ENCODE measurements at places on chromosomes 2 and 18.

GRCh38 chr2:37711831-37712230 lies 40.4 kb upstream of the CDC42EP3 start:
- DNase-seq: no peak

- no peak for DNase-seq
Observed at GRCh38 chr2:69505710-69506109, 68.5 kb upstream of the NFU1 start.

DNA sequence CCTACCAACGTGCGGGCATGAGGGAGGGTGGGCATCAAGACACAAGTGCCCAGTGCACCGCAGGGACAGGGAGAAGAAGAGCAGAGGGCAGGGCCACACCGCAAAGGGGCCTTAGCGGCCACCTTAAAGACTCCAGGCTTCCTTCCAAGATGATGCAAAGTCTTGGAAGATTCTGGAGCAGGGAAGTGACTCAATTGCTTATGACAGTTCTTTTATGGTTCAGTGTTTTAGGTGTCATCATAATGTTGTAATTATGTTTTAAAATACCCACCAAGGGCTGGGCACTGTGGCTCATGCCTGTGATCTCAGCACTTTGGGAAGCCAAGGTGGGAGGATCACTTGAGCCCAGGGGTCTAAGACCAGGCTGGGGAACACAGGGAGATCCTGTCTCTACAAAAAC lies 44.5 kb upstream of the SEMA4C start:
- DNase-seq: no peak

GRCh38 chr2:132441051-132441450 lies 24.4 kb downstream of the GPR39 start:
- DNase-seq: no peak

- no peak for DNase-seq
Observed at GRCh38 chr2:10285556-10286198, 17.0 kb upstream of the HPCAL1 start.

DNA sequence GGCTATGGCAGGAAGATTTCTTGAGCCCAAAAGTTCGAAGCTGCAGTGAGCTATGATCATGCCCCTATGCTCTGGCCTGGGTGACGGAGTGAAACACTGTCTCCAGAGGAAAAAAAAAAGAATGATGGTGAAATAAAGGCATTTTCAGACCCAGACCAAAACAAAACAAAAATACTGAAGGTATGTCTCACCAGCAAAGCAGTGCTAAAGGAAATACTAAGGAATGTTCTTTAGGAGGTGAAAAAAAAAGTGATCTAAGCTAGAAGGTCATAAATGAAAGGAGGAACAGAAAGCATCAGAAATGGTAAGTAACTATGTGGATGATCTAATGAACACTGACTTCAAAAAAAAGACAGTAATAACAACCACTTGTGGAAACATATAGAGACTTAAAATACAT lies 18.7 kb downstream of the SS18 start:
- no peak for DNase-seq

GRCh38 chr18:75727456-75727855 lies 300.0 kb upstream of the SMIM21 start:
- DNase-seq: no peak

- peak; percentile 42 for DNase-seq
Observed at GRCh38 chr2:43426305-43427031, 169.4 kb downstream of the THADA start.

GRCh38 chr2:66171530-66171929 lies 263.4 kb upstream of the MEIS1 start:
- DNase-seq: no peak

DNA sequence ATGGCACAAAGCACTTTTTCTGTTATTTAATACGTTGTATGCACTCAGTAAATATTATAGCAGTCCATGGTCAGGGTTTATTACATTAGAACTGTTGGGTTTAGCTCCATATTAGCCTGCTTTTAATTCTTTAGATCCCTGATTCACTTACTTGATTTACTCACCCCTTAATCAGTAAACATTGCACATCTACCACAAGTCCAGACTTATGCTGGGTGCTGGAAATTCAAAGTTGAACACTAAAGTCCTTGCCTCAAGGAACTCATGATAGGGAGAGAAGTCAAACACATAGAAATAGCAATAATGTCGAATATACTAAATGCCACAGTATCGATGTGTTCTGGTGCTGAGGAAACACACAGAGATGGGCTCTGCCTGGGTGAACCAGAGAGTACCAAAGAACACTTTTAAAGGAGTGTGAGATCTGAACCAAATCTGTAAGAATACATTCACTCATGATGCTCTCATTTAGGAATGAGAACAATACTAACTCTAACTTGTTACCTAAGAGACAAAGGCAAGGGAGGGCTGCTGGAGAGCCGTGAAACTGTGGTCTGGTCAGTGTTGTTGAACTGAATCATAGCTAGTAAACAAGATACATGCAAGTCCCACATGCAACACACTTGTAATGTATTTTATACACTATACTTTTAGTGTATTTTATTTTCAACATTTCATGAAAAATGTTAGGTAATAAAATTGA lies 4.9 kb downstream of the STAT4 start:
- DNase-seq: no peak

GRCh38 chr2:7513834-7514233 lies 596.6 kb downstream of the RNF144A start:
- no peak for DNase-seq

- DNase-seq: no peak
Observed at GRCh38 chr18:76373297-76373696, 121.7 kb downstream of the ZNF516 start.

GRCh38 chr18:9226463-9226862 lies 89.9 kb downstream of the ANKRD12 start:
- DNase-seq: no peak

GRCh38 chr18:4181086-4181485 lies 274.0 kb downstream of the DLGAP1 start:
- no peak for DNase-seq

- no peak for DNase-seq
Observed at GRCh38 chr2:207969249-207969648, 56.1 kb downstream of the PLEKHM3 start.

GRCh38 chr18:3454365-3455089 lies 4.6 kb downstream of the TGIF1 start:
- no peak for DNase-seq

DNA sequence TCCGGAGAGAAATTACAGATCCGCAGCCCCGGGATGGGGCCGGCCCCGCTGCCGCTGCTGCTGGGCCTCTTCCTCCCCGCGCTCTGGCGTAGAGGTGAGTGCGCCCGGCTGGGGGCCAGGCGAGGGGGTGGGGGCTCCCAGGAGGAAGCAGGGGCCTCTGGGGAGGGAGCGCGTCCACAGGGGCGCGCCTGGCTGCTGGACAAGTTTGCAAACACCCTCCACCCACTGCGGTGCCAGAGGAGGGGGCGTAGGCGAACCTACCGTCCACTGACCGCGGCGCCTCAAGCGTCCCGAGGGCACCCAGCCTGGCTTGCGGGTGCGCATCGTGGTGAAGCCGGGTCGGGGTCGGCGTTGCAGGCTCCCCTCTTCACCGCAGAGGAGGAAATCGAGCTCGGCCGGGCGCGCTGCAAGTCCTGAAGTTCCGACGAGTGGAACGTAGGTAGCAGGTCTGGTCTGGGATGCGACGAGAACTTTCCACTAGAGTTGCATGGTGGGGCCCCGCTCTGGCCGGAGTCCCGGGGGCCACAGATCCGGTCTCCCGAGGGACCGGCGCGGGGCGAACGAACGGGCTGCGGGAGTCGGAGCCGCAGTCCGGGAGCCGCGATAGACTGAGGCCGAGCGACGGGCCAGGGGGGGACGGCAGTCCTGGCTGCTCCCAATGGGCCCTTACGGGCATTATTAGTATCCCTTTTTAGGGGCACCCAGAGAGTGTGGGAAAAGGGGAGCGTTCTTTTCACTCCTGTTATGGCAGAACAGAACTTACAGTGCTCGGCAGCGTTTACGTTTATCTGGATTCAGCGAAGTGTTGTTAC lies 502 bp downstream of the MERTK start:
- DNase-seq: no peak

DNA sequence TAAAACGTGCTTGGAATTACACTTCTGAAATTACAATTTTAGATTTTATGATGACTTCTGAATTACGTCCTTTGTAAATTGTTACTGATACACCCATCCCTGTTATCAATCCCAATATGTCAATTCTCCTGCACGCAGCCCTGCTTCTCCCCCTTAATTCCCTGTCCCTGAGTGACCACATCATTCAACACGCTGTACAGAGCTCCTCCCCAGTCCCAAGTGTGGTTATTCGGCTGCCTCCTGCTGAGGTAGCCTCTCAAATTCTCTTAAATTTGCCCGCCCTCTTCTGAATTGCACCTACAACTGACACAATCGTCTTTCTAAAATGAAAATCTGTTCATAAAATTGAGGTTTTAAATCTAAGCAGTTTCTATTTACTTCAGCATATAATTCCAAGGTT lies 10.1 kb downstream of the SERPINB8 start:
- DNase-seq: no peak

GRCh38 chr2:43569921-43570320 lies 25.9 kb downstream of the THADA start:
- DNase-seq: no peak

GRCh38 chr2:43251171-43251731 lies 24.8 kb upstream of the ZFP36L2 start:
- no peak for DNase-seq

- DNase-seq: no peak
Observed at GRCh38 chr2:207835805-207836204, 66.1 kb upstream of the FZD5 start.

DNA sequence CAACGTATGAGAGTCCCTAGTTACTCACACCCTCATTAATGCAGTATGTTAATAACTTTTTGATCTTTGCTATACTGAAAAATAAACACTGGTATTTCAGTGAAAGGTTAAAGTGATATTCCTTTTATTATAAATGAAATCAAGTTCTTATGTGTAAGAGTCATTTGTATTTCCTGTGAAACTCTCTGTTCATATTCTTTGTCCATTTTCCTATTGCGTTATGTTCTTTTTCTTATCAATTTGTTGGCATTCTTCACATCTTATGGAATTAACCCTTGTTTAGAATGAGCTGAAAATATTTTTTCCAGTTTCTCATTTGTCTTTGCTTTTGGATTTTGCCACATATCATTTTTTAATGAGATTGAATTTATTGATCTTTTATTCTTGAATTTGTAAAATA lies 44.8 kb downstream of the NDUFAF7 start:
- DNase-seq: no peak

DNA sequence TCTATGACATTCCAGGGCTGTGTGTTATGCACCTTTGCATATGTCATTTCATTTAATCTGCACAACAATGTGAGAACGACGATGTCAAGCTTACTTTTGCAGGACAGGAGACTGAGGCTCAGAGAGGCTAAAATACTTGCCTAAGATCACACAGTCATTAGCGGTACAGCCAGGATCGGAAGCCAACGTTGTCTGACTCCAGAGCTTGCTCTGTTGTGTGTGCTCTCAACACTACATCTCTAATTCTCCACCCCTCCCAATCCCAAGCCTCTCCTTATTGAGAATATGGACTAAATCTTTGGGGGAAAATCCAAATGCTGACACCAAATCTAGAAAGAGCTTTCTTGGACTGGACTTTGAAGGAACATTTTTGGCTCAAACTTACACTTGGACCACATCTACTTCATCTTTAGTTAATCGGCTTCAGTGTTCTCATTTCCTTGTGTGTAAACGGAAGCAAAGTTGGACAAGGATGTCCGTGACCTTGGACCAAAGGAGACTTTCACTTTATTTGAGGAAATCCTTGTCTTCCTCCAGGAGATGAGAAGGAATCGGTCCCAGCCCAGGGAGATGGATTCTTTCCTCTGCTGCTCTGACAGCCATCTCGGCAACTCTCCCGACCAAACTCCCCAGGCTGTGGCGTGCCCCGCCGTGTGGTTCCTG lies 242.4 kb downstream of the LPIN1 start:
- DNase-seq: no peak

DNA sequence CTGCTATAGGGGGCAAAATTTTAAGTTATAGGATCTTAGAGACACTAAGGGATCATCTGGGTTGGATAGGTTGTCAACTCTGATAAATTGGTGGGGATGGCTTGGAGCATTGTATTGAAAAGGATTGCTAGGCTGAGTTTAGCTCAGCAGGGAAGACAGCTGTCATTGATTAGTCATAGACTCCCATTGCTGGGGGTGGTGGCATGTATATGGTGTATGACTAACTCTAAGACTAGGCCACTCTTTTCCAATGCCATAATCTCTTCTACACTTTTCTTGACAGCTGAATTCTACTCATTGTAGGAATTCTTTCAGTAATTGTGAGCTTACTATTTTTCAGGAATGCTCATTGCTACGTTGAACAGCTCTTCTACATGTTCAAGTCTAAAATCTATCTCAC lies 81.3 kb upstream of the PELI1 start:
- DNase-seq: no peak

DNA sequence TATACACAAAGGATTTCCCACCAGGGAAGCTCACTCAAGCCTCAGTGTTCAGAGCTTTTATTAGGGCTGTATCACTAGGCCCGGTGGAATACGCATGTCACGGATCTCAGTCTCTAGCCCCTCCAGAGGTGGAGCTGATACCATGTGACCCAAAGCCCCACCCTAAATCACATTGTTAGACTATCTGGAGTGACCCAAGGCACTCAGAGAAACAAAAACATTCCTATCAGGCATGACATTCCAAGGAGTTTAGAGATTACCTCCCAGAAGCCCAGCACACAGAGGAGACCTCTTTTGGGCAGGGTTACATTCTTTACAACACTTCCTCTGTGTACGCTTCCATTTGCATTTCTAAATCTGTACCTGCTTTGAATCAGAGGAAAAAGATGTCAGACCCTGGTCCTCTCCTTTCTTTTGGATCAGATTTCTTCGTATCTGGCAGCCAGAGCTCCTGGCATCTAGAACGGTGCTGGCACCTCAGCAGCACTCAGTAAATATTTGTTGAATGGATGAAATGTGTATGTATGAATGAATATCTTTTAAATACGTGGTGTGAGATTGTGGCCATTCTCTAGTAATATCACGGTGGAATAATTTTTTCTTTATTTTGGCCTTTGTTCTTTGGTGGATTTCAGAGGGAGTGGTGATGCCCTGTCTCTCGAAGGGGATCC lies 37.7 kb upstream of the SMAD2 start:
- no peak for DNase-seq

GRCh38 chr2:237354892-237355291 lies 59.1 kb downstream of the COL6A3 start:
- DNase-seq: no peak

DNA sequence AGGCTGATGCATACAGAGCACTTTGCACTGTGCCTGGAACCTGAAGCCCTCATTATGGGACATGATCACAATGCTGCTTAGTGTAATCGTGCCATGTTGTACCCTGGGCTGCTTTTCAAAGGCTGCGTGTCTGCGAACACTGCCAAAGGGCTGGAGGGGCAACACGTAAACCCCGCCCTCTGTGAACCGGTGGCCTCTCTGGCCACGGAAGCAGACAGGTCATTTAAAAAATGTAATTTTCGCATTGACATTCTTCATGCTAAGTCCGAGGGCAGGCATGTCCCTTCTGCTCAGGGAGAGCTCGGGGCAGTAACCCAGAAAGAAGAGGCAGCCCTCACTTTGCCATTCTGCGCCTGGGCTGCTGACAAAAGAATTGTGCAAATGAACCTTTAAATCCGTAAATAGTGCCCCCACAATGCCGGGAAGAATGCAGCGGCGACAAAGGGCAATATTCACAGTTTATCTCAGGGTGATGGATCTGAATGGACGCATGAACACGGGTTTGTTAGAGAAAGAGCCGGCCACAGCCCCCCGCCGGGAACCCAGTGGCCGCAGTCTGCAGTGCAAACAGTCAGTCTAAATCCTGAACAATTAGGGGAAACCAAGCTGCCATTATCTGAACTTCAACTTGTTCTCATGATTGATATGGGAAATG lies 226.1 kb downstream of the MYCN start:
- no peak for DNase-seq
